Anterior cingulate cortex (tissue), 58 donors: ENCODE measurements at places on chromosomes 5 and 9.

DNA sequence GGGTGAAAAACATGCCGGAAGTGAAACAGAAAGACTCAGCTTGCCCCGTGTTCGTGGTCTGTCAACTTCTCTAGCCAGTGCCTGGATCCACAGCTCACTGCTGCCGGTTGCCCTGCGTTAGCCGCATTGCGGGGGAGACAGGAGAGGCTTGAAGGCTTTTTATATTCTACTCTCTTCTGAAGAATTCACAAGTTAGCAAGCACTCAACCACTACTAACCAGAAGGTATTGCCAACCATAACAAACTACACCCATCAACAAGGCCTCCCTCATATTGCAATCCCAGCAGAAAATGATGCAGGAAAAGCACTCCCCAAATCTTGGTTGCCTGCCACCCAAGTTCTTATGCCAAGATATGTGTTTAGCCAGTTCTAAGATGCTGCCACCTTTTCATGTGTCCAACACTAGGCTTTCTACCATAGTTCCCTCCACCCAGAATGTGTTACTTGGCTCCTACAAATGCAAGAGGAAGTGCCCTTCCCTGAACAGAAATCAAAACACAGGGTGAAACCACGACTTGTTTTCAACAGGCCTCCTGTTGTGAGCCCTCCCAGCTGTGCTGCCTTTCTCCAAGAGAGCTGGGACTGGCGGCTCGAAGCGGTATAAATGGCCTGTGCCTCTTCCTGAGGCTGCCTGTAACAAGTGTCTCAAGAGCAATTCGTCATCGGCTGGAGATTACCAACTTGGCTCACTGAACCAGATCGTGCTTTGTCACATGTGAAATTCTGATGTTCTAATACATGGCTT lies 129.0 kb downstream of the SNX18 start:
- peak; percentile 68 for DNase-seq

- no peak for DNase-seq
Measured at GRCh38 chr5:130295235-130295634, 391.0 kb downstream of the CHSY3 start.

DNA sequence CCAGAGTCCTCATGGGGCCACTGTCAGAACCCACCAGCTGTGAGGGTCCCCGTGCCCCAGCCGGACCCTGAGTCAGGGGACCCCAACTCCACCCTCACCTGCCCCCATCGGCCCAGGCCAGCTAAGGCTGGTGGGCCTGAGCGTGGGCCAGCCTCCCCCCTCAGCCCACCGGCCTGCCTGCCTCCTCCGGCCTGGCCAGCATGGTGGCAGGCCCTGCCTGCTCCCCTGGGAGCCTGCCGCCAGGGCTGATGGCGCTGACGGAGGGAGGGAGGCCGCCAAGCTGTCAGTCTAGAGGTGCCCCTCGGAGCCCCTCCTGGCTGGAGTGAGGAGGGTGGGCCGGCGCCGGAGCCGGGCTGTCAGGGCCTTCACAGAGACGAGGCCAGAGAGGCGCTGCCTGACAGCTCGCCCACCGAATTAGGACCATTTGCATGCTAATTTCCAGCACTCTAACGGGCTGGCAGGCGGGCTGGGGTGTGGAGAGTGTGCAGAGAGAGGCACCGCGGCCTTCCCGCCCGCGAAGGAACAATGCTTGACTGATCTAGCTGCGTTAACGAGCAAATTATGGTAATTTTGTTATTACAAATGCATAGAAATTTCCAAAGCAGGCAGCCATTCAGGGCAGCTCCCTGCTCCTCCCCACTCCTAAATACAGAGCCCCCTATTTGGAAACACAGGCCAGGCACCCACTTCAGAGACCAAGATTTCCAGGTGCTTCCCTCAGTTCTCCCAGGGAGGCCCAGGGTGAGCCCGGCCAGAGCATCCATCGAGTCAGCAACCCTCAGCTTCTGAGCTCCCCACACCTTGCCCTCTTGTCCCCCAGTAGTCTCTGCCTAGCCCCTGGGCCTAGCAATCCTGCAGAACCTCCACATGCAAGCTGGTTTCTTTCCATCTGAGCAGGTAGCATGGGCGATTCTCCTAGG lies 169.3 kb downstream of the PAX5 start:
- DNase-seq, result no peak

- no peak for DNase-seq
Measured at GRCh38 chr5:170907758-170908157, 45.9 kb downstream of the RANBP17 start.

GRCh38 chr9:104725014-104725413 lies 22.5 kb upstream of the NIPSNAP3A start:
- no peak for DNase-seq

- no peak for DNase-seq
Measured at GRCh38 chr9:126343271-126343700, 16.7 kb downstream of the MVB12B start.

DNA sequence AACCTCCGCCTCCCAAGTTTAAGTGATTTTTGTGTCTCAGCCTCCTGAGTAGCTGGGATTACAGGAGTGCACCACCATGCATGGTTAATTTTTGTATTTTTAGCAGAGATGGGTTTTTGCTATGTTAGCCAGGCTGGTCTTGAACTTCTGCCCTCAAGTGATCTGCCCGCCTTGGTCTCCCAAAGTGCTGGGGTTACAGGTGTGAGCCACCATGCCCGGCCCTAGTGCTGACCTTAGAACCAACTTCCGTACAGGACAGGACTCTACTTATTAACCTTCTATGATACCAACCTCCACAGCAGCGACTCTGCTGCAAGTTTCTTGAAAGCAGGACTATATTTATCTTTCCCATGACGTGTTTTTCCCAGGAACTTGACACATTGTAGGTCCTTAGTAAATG lies 176.9 kb downstream of the RGS3 start:
- DNase-seq, result no peak

GRCh38 chr9:27712806-27713205 lies 139.5 kb upstream of the C9orf72 start:
- DNase-seq, result no peak

DNA sequence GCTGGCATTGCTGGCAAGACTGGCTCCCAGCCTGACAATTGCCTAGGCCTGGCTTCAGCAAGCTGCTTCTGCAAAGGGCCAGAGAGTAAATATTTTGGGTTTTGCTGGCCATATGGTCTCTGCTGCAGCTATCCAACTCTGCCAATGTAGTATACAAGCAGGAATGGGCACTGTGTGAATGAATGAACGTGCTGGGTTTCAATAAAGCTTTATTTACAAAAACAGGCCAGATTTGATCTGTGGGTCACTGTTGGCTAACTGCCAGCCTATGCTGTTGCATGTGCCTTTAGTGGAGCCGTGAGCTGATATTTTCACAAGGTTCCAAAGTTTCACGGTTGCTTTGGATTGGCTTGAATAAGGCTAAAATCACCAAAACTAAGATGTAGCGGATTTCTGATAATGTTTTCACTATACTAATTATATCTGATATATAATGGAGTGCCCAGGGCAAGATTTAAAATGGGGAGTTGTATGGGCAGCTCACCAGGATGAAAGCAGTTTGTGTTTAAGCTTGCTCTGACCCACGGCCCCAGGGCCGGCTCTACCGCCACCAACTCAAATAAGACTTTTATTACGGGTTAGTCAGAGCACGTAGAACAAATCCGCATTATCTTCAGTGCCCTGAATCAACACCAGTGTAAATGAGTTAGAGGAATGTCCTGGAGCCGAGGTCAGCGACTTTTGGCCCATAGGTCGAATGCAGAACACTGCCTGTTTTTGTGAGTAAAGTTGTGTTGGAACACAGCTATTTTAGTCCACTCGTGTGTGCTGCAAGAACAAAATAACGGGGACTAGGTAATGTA lies 98.6 kb upstream of the DAP start:
- no peak for DNase-seq

DNA sequence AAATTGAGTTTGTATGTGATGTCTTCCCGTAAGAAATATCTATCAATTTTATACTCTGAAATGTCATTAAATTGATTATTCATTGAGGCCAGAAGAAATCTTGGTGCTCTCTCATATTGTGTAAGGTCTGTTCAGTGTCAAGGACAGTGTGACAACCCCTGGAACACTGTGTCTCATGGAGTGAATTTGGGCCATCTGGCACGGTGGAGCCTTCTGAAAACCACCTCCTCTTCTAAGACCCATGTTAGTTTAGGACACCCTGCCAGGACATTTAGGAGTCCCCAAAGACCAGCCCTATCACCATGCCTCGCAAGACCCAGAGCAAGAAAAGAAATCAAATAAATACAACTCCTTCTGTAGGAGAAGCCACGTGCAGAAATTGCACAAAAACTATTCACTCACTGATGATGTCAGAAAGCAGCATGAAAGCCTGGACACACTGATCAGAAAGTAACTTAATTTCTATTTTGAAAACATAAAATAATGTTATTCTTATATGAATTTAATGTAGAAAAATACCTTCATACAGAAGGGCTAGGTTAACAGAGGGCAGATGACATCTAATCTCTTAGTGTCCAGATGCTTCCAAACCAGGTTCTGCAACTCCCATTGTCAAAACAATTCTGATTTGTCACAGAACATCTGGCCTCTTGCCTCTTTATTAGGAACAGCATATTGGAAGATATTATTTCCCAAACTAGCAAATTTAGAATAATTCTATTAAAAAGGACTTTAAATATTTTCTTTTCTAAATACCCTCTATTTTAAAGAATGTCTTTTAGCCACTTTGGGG lies 298.8 kb downstream of the NR2F1-AS1 start:
- no peak for DNase-seq

DNA sequence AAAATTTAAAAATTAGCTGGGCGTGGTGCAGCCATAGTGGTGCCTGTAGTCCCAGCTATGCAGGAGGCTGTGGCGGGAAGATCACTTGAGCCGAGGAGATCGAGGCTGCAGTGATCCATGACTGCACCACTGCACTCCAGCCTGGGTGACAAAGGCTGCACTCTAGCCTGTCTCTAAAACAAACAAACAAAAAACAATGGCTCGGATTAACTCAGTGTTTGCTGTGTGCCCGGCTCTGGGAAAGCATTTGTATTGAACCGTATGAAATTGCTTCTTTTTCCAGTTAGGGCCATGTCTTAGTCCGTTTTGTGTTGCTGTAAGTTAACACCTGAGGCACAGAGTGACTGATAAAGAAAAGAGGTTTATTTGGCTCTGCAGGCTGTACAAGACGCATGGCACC lies 62.6 kb downstream of the CFAP77 start:
- no peak for DNase-seq

DNA sequence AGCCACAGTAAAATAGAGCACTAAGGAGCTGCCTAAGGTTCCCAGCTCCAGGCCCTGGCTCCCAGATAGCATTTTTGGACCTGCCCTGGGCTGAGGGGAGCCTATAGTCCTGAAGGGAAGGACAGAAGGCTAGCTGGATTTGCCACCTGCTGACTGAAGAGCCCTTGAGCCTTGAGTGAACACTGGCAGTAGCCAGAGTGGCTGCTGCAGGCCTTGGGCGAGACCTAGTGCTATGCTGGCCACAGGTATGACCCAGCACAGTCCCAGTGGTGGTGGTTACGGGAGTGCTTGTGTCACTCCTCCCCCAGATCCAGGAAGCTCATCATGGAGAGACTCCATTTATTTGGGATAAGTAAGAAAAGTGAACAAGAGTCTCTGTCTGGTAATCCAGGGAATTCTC lies 10.3 kb upstream of the STX17 start:
- DNase-seq, result no peak

- DNase-seq, result no peak
Measured at GRCh38 chr5:151213803-151214613, 9.9 kb downstream of the CCDC69 start.

GRCh38 chr9:112495614-112496013 lies 9.0 kb downstream of the KIAA1958 start:
- no peak for DNase-seq

DNA sequence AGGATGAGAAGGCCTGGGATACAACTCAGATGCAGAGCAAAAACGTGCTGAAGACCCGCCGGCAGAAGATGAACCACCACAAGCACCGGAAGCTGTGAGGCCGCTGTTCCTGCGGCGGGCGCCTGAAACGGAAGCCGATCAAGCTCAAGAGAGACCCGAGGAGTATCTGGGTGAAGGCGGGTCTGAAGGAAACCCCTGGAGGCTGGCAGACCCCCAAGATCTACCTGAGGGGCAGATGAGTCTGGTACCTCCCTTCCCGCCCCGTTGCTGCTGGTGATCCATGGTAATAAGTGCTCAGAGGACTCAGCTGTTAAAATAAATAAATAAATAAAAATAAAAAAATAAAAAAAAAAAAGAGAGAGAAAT lies 89.3 kb downstream of the BASP1 start:
- no peak for DNase-seq

GRCh38 chr5:32231241-32231640 lies 57.1 kb upstream of the GOLPH3 start:
- no peak for DNase-seq

DNA sequence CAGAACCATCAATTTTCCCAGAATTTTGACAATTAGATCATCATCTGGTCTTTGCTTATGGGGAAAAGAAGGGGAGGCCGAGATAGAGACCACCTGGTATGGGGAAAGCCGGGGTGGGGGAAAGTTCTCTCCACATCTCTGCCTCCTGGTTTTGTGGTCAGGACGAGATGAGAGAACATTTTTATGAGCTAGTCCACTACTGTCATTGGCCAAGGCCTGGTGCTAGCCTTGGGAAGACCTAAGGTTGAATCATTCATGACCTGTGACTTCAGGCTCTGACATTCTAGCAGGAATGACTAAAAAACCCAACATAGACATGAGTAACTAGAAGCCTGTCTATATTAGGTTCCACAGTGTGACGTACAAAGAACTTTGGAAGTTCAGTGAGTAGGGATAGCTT lies 135.2 kb downstream of the PTTG1 start:
- no peak for DNase-seq

- no peak for DNase-seq
Measured at GRCh38 chr9:20623021-20623747, 885 bp upstream of the MLLT3 start.

GRCh38 chr5:43390471-43390870 lies 21.7 kb downstream of the CCL28 start:
- DNase-seq, result no peak

- DNase-seq, result no peak
Measured at GRCh38 chr9:126661521-126662251, 48.0 kb downstream of the LMX1B start.

- DNase-seq, result no peak
Measured at GRCh38 chr9:78811622-78812276, 514.8 kb downstream of the PSAT1 start.

DNA sequence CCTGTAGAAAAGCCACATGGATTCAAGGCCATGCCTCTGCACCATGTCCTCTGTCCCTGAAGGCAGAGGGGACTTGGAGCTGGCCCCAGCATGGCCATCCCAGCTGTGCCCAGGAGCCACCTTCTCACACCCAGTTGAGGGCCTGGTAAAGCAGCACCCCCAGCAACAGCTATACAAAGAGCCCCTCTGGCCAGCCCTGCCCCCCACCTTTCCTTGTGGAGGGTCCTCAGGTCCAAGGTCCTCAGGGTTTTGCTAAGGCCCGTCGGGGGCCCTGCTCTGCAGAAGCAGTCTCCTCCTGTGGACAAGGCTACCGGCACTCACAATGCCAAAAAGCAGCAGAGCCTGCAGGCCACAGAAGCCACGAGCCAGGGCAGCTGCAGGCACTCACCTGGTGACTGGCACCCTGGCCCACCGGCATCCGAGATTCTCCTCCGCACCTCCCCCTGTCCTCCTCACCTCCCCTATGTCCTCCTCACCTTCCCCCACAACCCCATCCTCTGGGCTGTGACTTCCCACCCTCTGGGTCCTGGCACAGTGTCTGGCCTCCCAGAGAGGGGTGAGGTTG lies 39.9 kb upstream of the LPCAT1 start:
- no peak for DNase-seq

GRCh38 chr5:170275376-170275994 lies 22.1 kb downstream of the LCP2 start:
- no peak for DNase-seq

GRCh38 chr9:32558408-32558934 lies 6.1 kb upstream of the TOPORS start:
- no peak for DNase-seq

- no peak for DNase-seq
Measured at GRCh38 chr9:134503301-134504105, 138.1 kb upstream of the COL5A1 start.
